ENCODE measurements at places on chromosomes 16 and 17.

DNA sequence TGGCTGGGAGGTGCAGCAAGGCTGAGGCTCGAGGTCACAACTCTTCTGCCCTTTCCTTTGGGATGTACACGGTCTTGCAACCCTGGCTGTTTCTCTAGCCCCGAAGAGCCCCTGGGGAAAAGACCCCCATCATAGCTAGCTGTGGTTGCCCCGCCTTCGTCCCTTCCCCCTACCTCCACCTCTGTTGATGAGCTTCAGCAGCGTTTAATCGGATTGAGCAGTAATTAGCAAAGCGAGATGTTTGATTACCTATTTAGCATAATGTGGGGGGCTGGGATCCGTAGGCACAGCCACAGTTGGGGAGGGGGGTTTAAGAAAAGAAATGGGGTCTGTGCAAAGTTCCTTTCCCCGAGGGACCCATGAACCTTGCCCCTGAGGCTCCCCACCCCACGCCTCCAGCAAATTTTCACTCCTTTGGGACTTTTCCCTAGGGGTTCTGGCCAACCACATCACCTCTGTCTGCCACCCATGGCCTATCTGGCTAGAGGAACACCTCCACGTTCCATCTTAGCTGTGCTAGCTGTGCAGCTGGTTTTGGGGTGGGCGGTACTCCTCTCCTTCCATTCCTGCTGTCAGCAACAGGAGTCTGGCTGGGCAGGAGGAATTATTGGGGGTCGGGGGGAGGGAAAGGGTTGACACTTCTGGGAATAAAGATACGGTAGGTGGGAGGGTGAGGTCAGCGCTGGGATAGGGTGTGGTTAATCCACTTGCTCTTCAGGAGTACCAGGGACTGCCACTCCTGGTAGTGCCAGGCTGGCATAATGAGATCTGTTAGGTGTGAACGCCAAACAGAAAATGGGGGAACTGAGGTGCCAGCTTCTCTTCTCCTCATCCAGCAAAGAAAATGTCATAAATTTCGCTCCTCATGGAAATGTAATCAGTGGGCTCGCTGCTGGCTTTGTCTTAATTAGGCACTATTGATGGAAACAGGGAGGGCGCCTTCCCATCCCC lies 1.3 kb upstream of the DNAH2 start:
- DNase-seq, result no peak

- DNase-seq, result no peak
These were observed 21.9 kb upstream of the NXPH3 start for GRCh38 chr17:49553676-49554335.

GRCh38 chr17:77182205-77183172 lies 41.7 kb downstream of the SEC14L1 start:
- DNase-seq, result no peak

DNA sequence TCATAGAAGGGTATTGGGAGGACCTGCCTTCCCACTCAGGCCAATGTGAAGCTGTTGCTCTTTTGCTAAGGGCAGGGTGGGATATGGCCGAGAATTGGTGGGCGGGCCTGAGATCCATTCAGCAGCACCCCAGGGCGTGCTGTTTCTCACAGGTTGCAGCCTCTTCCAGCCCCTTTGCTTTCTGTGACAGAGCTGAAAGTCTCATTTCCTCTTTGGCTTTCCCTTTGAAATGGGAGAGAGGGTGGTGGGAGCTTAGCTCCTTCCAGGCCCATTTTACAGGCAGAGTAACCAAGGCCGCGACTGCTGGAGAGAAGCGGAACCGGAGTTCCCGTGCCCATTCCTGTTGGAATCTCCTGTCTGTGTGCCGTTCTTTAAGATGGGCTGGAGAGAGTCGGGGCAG lies 183.0 kb downstream of the RAB11FIP4 start:
- DNase-seq, result no peak

DNA sequence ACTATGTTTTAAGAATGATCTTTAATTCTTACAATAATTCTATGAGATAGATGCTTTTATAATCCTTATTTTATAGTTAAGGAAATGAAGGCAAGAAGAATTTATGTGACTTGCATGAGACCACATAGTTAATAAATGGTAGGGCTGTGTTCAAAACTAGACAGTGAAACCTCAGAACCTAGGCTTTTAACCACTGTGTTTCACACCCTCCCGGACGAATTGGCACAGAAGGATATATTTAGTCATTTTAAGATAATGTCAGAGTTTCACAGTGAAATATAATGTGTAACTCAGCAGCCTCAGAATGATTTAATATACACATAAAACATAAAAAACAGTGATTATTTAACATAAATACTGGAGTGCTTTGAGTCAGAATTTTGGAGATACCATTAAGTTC lies 57.0 kb downstream of the NSRP1 start:
- DNase-seq, result no peak

DNA sequence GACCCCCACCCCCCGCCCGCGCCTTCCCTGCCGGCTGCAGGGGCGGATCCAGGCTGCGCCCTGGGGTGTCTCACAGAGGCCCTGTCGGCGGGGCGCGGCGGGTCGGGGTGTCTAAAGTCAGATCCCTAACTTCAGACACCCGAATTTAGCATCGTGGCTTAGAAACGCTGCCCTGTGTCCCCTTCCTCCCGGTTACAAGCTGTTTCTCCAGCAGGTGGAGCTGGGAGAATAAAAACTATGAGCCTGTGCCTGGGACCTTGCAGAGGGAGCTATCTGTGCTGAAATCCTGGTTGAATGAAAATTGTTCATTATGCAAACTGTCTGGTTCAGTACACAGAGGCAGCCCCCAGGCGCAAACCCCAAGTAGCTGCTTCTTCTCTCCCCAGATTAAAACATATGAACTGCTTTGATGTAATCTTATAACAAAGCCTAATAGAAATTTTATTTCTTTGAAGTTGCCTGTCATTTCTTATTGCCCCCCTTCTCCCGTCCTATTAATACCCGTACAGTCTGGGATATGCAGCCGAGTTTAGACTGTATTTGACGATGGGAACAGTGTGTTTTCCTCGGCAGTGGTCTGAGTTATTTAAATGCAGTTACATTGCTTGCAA lies 79.0 kb downstream of the RPA1 start:
- peak; percentile 53 for DNase-seq

DNA sequence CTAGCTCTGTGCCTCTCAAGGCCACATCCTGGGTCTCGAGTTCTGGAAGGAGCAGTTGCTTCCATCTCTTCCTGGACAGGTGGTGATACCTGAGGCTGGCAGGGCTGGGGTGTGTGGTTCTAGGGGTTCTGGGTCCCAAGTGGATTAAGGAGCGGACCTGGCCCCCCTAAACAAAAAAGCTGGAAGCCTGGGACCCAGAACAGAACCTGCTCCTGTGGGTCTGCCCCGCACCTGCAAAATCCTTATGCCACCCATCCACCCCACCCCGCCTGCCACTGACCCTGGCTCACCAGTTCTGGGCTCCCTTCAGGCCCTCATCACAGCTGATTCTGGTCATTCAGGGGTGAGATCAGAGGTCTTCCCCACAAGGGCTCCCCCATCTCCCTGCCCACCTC lies 44.8 kb downstream of the ADCY7 start:
- no peak for DNase-seq

DNA sequence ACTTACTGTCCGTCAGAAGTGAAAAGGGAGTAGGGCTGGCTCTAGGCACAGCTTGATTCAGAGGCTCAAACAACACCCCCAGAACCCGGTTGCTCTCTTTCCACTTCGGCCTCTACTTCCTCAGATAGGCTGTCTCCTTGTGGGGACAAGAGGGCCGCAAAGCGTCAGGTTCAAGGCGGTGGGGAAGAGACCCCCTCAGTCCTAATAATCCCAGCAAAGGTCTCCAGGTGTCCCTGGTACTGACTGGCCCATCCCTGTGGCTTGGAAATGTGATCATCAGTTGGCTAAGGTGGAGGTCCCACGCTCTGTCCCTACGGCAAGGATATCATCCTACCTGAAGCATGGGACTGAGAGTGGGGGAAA lies 26.0 kb downstream of the NGFR start:
- DNase-seq, result no peak

DNA sequence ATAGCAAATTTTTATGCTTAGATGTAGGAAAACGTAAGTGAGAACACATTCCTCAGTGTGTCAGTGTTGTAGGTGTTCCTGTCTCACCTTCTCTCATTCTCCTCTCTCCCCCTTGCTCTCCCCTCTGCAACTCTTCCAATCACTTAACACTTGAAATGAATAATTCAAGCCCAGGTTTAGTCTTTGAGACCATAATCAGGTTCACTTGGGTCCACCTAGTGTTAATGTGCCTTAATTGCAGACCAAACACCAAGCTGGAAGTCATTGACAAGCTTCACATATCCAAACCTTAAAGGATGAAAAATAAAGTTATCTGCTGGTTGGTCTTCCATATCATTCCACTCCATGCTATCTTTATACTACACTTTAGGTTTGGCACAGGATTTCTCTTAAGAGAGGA lies 37.0 kb downstream of the STXBP4 start:
- DNase-seq, result peak; percentile 14

- DNase-seq, result no peak
These were observed 41.5 kb upstream of the SLC47A1 start for GRCh38 chr17:19492141-19492540.

DNA sequence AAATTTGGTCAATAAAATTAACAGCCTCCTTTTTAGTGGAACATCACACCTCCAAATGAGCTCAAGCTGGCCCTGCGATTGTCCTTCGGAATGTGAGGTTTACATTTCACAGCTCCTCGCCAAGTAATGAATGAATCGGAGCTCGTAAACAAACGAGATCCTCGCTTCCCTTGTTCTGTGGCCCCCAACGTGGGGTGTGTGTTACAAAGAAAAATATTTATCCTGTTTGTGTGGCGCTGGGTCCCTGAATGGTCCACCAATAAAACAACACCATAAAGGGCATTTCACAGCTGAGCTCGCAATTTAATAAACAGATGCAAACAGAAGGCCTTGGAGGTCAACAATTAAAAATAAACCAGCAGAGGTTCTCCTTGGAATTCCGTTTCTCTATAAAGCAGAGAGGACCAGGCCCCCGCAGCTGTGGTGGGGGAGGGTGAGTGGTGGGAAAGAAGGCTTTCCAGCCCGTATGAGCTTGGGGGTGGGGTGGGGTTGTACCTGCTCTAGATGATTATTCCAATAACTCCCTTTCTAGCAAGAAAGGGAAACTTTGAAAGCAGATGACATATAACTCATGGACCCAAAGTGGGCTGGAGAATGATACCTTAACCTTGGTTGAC lies 393.9 kb upstream of the SALL1 start:
- DNase-seq, result no peak

GRCh38 chr17:77424585-77425344 lies 284.0 kb downstream of the SEC14L1 start:
- no peak for DNase-seq

- DNase-seq, result no peak
These were observed 15.1 kb downstream of the SNX11 start for GRCh38 chr17:48122665-48123045.

- no peak for DNase-seq
These were observed 285.1 kb downstream of the TMEM114 start for GRCh38 chr16:8305201-8305600.

DNA sequence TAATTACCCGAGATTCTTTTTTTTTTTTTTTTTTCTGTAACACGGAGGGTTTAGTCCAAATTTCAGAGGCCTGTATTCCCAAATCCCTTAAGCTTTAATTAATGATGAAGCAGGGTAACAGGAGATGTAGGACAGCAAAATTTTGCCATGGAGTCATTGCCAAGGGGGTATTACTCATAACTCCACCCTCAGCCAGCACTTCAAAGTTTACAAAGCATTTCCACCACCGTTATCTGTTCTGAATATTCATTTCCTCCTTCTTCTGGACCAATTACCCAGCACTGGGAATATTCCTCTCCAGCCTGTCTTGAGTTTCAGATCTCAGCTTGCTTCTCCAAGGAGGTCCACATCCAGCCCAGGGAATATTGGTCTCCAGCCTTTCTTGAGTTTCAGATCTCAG lies 747.5 kb upstream of the EEF2KMT start:
- DNase-seq, result no peak

DNA sequence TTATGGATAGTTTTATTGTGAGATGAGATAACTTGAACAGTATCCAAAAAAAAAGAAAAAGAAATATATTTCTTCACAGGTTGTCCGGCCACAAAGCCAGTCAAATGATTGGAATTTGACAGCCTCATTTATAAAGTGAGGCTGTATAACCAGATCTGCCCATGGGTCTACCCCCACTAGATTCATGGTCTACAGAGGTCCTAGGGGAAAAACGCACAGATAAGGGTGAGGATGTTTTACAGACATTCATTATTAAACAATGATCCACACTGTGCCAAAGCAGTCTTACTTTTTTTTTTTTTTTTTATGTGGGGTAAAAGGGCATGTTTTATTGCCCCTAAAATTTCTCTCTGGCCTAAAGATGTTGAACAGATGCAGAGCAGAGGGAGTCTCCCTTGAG lies 1503.0 kb upstream of the CDH8 start:
- no peak for DNase-seq

DNA sequence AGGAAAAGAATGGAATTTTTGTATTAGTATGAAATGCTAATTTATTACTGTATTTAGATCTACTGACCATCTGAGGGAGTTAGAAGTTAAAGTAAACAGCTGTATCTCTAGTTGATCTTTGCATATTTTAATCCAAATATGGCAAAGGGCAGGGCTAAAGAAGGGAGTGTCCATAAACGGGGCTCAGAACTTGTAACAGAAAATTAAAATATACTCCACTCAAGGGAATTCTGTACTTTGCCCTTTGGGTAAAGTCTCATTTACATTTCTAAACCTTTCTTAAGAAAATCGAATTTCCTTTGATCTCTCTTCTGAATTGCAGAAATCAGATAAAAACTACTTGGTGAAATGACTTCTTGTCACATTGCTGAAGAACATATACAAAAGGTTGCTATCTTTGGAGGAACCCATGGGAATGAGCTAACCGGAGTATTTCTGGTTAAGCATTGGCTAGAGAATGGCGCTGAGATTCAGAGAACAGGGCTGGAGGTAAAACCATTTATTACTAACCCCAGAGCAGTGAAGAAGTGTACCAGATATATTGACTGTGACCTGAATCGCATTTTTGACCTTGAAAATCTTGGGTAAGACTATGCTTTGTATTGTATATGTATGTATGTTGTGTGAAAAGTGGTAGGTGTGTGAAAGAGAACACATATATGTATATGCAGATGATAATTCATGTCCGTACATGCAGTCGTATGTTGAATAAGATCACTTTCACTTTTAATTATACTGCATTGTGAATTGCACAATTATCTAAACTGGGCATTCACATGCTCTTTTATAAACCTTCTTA lies at the start of gene ASPA:
TSS of gene ASPA (plus strand) at position 186 of the 799 bp plus-strand sequence. CDS start at position 349, 163 bp downstream.
- DNase-seq, result no peak

- peak; percentile 37 for DNase-seq
These were observed 21.2 kb upstream of the MON1B start for GRCh38 chr16:77169650-77170236.

- peak; percentile 58 for DNase-seq
These were observed 12.3 kb downstream of the GLIS2 start for GRCh38 chr16:4328046-4328781.

GRCh38 chr16:81310045-81310644 lies 4.6 kb upstream of the GAN start:
- DNase-seq, result no peak
